ENCODE measurements at places on chromosomes 6 and 20. TPM values are rescaled to one million over a fixed set of nuclear protein-coding genes. Genes with fewer than 3 reads are reported as not detected.

- peak; percentile 70 for DNase-seq
Measured at GRCh38 chr6:166097914-166098522, 69.6 kb downstream of the TBXT start.

DNA sequence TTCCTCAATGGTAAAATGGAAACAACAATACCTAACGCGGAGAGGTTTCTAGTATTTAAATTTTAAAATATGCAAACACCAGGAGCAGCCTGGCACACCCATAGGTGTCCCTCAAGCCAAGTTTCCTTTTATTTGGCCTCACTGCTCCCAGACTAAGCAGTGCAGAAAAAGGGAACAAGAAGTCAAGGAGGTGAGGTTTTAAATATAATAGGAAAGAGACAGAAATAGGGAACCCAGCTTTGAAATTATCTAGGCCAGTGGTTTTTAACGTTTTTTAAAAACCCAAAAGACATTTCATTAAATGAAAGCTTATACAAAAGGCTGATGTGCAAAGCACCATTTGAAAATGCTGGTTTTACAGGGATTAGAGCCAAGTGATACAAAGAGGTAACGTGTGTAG is 109.6 kb downstream of the SLC22A3 start:
- no peak for DNase-seq

DNA sequence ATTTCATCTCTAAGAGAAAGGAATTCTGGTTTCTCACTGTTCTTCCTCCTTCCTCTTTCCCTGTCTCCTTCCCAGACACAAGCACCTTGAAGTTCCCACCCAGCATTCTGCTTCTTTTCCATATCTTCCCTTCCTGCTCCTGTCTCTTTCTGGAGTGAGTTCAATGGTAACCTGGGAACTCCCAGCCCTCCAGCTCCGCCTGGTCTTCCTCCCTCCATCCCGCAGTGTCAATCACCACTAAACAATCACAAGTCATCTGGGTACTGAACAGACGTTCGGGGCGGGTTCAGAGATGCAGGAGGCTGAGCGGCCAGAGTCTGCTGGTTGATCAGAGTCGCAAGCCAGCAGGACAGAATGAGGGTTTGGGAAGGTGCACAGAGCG is 7.7 kb downstream of the TTBK1 start:
- no peak for DNase-seq

DNA sequence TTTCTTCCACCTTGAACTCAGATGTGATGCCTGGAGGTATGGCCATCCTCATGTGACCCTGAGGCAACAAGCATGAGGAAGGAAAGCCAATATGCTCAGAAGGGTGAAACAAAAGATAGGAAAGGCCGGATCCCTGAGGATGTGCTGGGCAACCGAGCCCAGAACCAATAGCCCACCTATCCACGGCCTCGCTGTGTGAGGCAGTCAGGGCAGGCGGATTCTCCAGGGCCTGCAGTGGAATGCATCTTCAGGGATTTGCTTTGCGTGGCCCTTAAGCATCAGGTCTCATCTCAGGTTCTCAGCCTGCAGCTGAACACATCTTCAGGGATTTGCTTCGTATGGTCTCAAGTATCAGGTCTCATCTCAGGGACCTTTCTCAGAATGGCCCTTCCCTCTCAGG is 139.8 kb downstream of the ANKRD60 start:
- DNase-seq, result no peak

GRCh38 chr6:137191670-137192069 is 18.2 kb upstream of the IL22RA2 start:
- no peak for DNase-seq

- no peak for DNase-seq
Measured at GRCh38 chr6:80519811-80520594, 413.5 kb downstream of the BCKDHB start.

The MAPK13 gene
- total RNA-seq, result 32.4 TPM

DNA sequence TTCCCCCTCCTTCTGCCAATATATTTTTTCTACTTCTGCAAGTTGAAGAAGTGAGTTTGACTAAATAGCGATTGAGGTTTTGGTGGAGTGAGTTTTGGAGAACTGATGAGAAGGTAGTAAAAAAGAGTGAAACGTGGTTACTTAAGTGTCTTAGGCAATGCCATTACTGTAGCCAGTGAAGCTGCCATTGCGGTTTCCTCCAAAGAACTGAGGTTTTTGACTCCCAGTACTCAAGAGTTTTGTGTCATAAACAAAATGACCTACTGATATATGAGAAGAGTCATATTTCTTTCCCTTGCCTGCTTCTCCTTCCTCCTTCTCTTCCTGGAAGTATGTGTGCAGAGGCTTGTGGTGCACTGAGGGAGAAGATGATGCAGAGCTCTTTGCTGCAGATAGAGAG is 554.5 kb upstream of the MAP3K7 start:
- no peak for DNase-seq

The ANKEF1 gene
- 1.1 TPM for total RNA-seq

The XKR7 gene
- 6.1 TPM for total RNA-seq

DNA sequence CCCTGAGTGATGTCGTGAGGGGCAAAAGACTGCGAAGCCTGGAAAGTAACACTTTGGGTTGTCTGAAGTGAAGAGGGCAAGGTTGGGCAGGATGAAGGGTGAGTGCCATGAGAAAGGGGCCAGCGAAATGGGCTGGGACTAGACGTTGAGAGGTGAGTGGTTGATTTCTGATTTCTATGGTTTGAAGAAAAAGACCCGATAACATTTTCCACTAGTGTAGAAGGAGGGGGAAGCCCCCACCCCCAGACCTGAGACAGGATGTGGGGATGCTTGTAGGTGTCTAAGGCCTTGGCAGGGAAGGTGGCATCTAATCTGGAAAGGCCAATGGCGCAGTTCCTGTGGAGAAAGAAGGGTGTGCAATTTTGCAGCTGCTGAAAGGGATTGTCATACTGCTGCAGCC is 25.3 kb upstream of the KIF3B start:
- no peak for DNase-seq

The C6orf141 gene
- not detected for total RNA-seq

The APMAP gene
- total RNA-seq, result 63.6 TPM

GRCh38 chr20:59678288-59678687 is 73.9 kb downstream of the PHACTR3 start:
- DNase-seq, result no peak

GRCh38 chr6:2543321-2543720 is 207.4 kb downstream of the MYLK4 start:
- no peak for DNase-seq

The SPDEF gene
- 1.1 TPM for total RNA-seq

DNA sequence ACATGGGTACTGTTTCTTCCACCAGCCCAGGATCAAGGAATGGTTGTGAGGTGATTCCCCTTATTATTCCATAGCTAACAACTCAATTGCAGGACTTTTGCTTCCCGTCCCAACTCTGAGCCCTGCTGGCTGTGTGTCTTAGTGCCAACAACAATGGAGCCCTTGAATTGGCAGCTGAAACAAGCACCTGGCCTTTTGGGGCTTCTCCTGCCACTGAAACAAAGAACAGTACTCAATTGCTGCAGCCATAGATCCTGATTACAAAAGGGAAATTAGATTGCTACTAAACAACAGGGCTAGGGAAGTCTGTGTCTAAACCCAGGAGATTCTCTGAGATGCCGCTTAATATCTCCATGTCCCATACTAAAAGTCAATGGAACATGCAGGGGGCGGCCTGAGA is 61.3 kb upstream of the CARMIL1 start:
- no peak for DNase-seq

GRCh38 chr6:157381631-157382621 is 936 bp downstream of the ZDHHC14 start:
- DNase-seq, result peak; percentile 45

The HLA-DOB gene
- total RNA-seq, result 1.4 TPM

The MEP1A gene
- 0.15 TPM for total RNA-seq

- peak; percentile 36 for DNase-seq
Measured at GRCh38 chr6:122790028-122790422, 967 bp downstream of the SMPDL3A start.

The CRIP3 gene
- 26.8 TPM for total RNA-seq

DNA sequence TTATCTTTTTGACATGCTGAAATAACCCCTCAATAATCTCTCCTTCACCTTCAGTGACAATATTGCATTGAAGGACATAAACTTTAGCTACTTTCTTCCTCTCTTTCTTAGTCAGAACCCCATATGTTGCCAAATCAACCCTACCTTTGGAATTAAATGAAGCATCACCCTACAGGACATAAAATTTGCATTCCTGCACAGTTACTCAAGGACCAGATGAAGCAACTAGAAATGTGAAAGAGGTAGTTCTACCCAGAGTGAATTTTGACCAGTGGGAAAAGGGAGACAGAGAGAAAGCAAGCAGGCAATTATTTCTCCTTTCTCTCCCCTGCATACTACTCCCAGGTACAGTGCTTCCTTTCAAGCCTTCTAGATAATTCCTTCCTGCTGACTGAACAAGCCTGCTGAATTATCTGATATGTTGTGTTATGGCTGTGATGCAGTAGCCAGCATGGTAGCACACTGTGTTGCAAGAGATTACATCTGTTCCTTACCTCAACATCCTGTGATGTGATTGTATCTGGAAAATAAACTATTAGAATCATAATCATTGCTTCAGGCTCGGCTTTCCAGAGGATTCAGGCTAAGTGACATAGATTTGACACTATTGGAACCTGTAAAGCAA is 16.6 kb downstream of the TENT5A start:
- DNase-seq, result no peak

GRCh38 chr6:100664274-100665040 is 199.7 kb upstream of the SIM1 start:
- no peak for DNase-seq

The ANGPT4 gene
- total RNA-seq, result 0.14 TPM

The POM121L2 gene
- total RNA-seq, result not detected

GRCh38 chr6:71414486-71414885 is 125.9 kb downstream of the OGFRL1 start:
- DNase-seq, result no peak

- no peak for DNase-seq
Measured at GRCh38 chr20:6515261-6515660, 252.2 kb upstream of the BMP2 start.

DNA sequence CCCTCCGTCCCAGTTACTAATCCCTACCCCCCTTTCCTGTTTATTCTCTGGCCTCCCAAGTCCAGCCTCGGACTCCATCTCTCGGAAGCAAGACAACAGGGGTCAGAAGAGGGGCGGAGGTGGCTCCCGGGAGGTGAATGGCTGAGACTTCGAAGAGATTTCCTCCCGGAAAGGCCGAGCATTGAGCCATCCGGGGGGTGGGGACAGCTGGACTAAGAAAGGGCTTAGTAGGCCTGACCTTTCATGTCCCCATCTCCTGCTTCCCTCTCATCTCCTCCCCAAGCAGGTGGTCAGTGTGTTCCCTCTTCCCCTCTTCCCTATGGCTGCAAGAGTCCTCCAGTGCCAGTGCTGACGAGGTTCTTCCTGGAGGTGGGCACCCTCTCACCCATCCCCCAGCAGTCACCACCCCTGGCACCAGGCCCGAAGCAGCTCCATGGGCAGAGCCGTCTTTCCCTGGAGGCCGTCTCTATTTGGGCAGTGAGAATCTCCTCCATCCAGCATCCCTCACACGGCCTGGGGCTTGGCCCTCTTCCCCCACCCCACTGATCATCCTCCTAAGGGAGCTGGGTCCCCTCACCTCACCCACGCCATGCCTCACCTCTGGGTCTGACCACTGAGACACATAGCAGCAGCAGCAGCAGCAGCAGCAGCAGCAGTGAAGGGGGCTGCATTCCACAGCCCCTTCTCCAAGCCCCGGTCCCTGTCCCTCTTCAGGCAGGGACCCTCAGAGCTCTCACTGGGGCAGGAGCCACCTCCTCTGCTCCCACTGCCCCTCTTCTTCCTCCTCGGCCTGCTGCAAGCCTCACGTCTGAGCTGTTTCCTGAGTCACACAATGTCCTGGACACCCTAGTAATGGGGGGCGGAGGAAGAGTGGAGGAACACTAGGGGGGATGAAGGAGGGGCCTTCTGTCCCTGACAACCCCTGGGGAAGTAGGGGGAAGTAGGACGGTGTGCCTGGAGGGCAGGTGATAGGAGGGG is at the start of gene NOTCH4:
Gene NOTCH4 (minus strand): TSS at position 810 of the 978 bp plus-strand sequence. CDS start 139 bp downstream, at position 671.
- DNase-seq, result no peak

The TNXB gene
- total RNA-seq, result 22.1 TPM

- DNase-seq, result no peak
Measured at GRCh38 chr6:854406-855118, 161.6 kb upstream of the EXOC2 start.

- DNase-seq, result no peak
Measured at GRCh38 chr6:11632231-11632630, 94.7 kb downstream of the TMEM170B start.

The SALL4 gene
- 0.20 TPM for total RNA-seq

DNA sequence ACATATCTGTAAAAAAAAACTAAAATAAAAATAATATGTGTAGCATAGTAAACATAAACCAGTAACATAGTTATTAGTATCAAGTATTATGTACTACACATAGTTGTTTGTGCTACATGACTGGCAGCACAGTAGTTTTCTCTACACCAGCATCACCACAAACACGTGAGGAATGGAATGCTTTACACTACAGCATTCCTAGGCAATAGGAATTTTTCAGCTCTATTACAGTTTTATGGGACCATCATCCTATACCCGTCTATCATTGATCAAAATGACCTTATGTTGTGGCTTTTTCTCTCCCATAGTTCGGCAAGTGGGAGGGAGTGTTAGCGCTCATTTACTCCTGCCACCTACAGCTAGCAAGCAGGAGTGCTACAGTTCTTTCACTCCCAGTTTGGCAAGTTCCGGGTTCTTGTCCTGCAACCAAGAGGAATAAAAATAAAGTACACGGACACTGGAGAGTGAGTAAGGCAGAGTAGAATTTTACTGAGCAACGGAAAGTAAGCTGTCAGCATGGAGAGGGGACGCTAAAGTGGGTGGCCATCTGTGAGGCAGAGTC is 196.8 kb upstream of the HSF2 start:
- DNase-seq, result no peak

- no peak for DNase-seq
Measured at GRCh38 chr6:158573542-158573931, 13.6 kb downstream of the TMEM181 start.

The WASF1 gene
- 181 TPM for total RNA-seq

The SIRPB1 gene
- 22.8 TPM for total RNA-seq

GRCh38 chr20:19465536-19465935 is 253.1 kb downstream of the SLC24A3 start:
- DNase-seq, result no peak
